ENCODE measurements at places on chromosomes 5 and 9.

DNA sequence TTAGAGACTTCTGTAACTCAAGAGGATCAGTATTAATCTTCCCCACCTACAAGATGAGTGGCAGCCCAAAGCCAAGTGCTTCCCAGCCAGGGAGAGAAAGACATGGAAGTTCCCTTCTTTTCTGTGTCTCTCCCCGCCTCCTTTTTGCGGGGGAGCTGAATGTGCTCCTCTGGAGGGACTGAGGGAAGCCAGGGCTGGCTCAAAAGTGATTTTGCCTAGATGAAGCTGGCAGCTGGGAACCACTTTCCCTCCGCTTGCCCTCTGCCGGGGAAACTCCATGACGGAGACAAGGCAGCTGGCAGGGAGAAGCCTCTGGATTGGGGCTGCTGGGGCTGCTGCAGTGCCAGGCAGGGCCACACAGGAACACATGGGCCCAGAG, 24.4 kb downstream of the EGR1 start:
- peaks cover 13% of the 10 kb centered on the region for H3K27me3 ChIP-seq
- no peak overlapping the region for H3K4me3 ChIP-seq
- H3K4me1 ChIP-seq, result peaks cover 4% of the 10 kb centered on the region
- DNase-seq, result no peak
- no peaks in the 10 kb centered on the region for H3K36me3 ChIP-seq
- no peak overlapping the region for H3K27ac ChIP-seq

DNA sequence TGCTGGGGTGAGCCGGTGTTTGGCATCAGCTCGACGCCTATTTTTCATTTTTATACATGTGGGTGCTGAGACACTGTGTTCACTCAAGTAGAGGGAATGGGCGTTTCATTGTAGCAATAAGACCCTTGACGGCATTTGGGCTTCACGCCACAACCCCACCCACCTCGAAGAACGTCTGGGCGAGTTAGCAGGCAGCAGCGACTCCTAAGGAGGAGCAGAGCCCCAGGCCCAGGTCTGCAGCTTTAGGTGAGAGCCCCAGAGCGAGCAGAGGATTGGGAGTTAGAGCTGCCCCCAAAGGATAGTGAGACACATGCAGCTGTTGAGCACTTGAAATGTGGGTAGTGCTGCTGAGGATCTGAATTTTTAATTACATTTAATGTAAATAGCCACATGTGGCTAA, 1.6 kb upstream of the ZFP62 start:
- peaks cover 2% of the 10 kb centered on the region for H3K36me3 ChIP-seq
- no peak overlapping the region for H3K4me3 ChIP-seq
- H3K27ac ChIP-seq, result no peak overlapping the region
- no peak for DNase-seq
- no peaks in the 10 kb centered on the region for H3K27me3 ChIP-seq
- peaks cover 18% of the 10 kb centered on the region for H3K4me1 ChIP-seq

GRCh38 chr5:59532979-59533729, 360.4 kb downstream of the PDE4D start:
- DNase-seq, result no peak
- H3K4me3 ChIP-seq, result no peak overlapping the region
- no peaks in the 10 kb centered on the region for H3K36me3 ChIP-seq
- peaks cover 2% of the 10 kb centered on the region for H3K4me1 ChIP-seq

DNA sequence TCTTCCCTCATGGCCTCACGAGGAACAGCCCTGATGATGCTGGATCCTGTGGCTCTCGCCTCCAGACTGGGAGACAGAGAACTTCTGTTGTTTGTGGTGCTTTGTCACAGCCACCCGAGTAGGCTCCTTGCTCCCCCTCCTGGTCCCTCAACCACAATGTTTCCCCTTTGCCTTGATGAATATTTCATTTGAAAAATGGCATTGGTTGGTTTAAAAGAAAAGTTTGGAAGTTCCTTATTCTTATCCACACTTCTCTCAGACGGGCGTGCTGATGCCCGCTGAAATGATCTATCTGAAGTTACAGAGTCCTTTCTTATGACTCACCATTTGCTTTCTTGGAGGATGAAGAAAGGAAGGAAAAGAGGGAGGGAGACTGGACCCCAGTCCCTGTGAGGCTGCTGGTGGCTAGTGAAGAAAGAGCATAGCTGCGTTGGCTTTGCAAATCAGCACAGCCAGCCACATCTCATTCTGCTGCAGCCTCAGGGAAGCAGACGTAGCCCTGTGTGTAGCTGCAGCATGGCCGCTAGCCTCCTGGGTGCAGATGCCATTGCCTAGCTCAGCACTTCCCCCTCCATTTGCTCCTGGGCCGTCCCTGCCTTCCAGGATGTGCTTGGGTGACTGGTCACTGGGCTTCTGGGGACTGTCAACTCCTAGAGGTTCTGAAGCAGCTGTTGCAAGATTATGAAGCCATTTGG, 185.9 kb downstream of the ERCC6L2 start:
- no peaks in the 10 kb centered on the region for H3K36me3 ChIP-seq
- H3K27ac ChIP-seq, result no peak overlapping the region
- peaks cover 7% of the 10 kb centered on the region for H3K27me3 ChIP-seq
- no peak overlapping the region for H3K4me3 ChIP-seq

GRCh38 chr5:175853573-175854230, 17.7 kb upstream of the CPLX2 start:
- H3K36me3 ChIP-seq, result peaks cover under 1% of the 10 kb centered on the region
- no peak overlapping the region for H3K27ac ChIP-seq
- H3K4me1 ChIP-seq, result no peaks in the 10 kb centered on the region
- DNase-seq, result no peak
- H3K27me3 ChIP-seq, result peaks cover 11% of the 10 kb centered on the region
- no peak overlapping the region for H3K4me3 ChIP-seq

DNA sequence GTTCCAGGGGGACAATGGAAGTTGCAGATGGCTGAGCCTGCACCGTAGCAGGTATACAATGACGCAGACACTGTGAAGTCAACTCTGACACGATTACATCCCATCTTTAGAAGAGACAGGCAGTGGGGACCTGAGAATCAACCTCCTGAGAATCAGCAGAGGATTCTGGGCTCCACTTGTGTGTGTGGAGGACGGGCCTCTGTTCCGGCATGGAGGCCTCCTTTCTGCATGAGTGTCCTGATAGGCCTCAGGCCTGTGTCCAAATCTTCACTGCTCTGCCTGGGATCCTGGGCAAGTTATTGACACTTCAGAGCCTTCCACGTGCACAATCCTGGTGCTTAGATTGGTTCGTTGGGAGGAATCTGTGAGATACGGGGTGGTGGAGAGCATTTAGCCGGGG, 151.2 kb upstream of the COL5A1 start:
- no peak overlapping the region for H3K4me3 ChIP-seq
- no peaks in the 10 kb centered on the region for H3K36me3 ChIP-seq
- H3K4me1 ChIP-seq, result peaks cover 10% of the 10 kb centered on the region
- peaks cover 29% of the 10 kb centered on the region for H3K27me3 ChIP-seq
- no peak for DNase-seq
